ENCODE measurements at places on chromosomes 2 and 18.

DNA sequence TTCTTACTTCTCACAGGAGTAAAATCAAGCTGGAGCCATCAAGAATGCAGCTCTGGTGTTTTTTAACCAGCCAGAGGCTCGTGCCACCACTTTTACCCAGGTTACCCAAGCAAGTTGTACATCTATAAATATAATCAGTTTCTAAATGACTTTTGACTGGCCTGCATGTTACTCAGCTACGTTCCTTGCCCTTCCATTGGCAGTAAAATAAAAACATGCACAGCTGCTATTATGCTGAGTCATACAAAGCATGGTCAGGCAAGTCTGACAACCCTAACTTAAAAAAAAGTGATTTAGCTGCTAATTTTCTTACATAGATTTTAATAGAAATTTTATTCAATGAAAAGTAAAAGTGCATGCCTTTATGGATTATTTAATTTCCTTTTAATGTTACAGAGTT lies 111.7 kb upstream of the CSRNP3 start:
- DNase-seq = peak; percentile 35

DNA sequence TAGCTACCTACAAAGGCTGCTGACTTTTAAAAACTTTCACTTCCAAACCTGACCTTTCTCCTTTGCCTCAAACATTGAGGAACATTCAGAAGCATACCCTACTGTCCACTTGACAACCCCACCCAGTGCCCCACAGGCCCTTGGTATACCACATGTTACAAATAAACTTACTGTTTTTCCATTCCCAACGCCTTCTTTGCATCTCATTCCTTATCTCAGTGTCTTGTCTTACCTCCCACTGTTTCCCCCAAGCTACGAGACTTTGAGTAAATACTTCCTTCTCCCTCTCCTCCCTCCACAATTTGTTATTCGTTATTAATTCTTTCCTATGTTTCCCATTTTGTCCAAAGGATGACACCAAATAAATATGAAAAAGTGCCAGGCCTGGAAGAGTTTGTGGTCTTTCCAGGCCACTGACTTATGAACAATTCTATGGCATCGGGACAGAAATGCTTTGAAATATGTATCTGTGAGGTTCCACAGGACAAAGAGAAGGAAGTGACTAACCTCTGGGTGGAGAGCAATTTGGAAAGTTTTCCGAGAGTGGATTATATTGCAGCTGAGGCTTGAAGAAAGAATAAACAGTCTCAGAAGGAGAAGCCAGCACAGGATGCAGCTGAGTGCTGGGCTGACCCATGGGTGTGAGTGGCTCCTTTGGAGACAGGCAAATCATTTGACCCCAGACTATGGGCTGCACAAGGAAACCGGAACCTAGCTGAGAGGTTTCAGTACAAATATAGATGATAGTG lies 409.0 kb downstream of the LPIN1 start:
- DNase-seq = peak; percentile 52

DNA sequence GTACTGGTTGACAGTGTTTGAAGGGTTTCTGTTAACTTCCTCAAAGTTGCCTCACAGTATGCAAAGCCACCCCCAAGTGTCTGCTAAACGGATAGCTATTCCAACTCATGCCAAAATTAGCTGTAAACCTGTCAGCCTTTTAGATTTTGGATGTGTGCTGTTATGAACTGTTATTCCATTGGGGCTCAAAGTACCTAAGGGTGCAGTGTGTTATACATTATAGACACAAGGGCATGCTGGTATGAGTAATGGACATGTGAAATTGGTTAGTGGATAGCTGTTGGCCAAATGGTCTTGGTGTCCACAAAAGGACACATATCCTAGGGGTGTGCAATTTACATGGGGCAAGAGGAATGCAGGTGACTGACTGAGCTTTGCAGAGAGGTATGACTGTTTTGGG lies 33.7 kb upstream of the CCBE1 start:
- no peak for DNase-seq

- DNase-seq = no peak
These were observed 45.6 kb upstream of the ANKRD44 start for GRCh38 chr2:197356136-197356535.

DNA sequence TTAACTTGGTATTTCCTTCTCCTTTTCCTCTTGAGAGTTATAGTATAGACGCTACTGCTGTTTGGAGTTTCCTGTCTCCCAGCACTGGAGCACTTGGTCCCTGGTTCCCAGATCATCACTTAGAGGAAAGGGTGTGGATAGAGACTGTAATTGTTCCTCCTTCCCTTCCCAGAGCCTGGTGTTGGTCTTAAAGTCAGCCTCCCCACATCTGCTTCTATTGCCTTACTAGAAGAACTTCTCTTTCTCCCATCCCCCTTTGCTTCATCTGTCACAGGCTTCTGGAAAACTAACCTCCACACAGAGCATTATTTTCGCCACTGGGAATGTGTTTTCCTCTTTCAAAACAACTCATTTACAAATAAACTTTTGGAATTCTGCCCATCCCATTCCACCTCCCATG lies 131.0 kb downstream of the CCDC85A start:
- DNase-seq = no peak

DNA sequence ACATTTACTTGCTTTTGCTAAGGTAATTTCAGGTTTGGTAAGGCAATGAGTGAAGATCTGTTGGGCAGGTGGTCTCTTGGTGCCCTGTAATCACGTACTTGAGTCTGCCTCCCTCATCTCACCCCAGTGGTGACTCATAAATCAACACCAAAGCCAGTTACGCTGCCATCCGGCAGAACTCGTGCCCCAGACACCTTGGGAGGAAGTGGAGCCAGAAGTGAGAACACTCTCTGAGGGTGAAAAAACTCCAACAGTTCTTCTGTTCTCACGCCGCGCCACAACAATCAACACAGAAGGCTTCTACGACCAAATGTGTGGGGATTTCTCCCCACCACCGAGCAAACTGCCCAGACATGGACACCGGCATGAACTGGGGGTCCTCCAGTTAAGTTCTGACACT lies 206.2 kb downstream of the ARL4C start:
- DNase-seq = no peak

- DNase-seq = no peak
These were observed 107.1 kb downstream of the EML6 start for GRCh38 chr2:54830546-54830945.

DNA sequence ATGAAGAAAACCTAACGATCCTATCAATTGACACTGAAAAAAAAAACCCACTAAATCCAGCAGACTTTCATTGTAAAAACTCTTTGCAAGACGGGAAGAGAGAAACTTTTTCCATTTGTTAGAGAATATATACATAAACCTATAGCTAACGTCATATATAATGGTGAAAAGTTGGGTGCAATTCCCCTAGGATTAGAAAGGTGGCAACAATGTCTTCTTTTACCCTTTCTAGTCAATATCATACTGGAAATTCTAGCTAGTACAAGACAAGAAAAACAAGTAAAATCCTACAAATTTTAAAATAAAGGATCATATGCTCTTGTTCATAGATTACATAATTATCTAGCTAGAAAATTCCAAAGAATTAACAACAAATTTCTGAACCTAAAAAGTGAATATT lies 1596.5 kb upstream of the LRRTM1 start:
- no peak for DNase-seq

DNA sequence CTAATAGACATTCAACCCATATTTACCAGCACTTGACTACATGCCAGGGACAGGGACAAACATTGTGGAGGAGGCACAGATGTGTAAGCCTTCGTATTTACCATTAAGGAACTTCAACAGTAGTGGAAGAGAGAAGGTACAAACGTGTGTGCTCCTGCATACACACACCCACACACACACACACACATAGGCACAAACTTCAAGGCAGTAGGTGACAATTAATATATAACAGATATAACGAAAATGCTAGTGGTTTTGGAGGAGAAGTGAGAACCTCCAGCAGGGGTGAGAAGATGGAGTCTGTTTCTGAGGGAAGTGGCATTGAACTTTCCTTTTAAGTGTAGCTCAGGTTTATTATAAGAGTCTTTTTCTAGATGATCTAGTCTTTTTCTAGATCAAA lies 231.1 kb downstream of the SETBP1 start:
- DNase-seq = no peak

DNA sequence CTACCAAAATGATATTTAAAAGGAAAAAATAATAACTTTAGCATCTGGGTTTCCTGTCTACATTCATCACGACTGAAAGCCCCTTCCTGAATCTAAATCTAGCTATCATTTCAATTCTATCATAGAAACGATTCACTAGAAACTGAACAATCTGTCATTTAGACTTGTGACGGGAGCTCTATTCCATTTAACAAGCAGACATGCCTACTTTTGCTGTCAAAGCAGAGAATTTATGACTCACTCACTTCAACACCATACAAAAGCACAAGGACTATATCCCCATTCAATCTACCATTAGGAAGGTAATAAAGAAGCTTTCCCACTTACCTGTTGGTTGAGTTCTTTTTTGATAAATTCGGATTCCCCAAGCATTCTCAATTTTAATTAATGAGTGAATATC lies 1072.3 kb downstream of the LRP1B start:
- no peak for DNase-seq

- no peak for DNase-seq
These were observed 667 bp downstream of the TRIB2 start for GRCh38 chr2:12717191-12718014.

DNA sequence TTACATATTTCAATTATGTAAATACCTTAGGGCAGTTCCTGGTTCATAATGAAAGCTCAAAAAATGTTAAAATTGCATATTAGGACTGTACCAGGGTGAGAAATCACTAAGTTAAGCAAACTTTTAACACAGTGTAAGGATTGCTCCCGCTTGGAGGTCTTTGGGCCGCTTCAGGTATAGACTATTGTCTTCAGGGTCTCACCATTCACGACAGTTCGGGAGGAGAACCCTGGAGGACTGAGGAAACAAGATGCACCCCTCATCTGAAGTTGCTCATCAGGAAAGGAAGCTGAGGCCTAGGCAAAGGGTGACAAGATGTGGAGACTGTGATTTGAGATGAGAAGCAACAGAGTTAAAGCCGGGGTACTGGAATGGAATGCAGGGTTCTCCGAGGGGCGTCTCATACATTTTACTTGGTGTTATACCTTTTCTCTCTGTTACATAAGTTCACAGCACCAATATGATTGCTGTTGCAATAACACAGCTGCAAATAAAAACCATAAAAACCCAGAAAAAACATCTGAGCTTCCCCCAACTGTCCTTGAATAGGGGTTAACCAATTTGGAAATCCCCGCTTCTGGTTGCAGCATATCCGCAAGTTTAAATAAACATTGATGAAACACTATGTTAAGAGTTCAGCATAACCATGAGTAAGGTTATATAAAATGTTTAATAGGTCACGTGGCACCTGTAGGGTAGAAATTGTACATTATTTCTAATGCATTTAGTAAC lies 40.1 kb downstream of the FBXO48 start:
- no peak for DNase-seq

GRCh38 chr2:117557626-117558025 lies 256.9 kb upstream of the DDX18 start:
- DNase-seq = no peak

GRCh38 chr2:133892352-133892913 lies 324.2 kb upstream of the NCKAP5 start:
- DNase-seq = no peak

DNA sequence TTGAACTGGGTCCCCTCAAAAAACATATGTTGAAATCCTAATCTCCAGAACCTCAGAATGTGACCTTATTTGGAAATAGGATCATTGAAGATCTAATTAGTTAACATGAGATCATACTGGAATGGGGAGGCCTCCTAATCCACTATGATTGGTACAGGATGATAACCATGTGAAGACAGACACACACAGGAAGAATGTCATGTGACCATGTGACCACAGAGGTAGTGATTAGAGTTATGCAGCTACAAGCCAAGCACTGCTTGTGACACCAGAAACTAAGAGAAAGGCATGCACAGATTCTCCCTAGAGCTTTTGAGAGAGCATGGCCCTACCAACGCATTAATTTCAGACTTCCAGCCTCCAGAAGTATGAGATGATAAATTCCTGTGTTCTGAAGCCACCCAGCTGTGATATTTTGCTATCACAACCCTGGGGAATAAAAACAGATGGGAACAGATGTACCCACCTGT lies 47.0 kb upstream of the TGIF1 start:
- DNase-seq = peak; percentile 33

- no peak for DNase-seq
These were observed 161.4 kb downstream of the METTL4 start for GRCh38 chr18:2409906-2410305.

DNA sequence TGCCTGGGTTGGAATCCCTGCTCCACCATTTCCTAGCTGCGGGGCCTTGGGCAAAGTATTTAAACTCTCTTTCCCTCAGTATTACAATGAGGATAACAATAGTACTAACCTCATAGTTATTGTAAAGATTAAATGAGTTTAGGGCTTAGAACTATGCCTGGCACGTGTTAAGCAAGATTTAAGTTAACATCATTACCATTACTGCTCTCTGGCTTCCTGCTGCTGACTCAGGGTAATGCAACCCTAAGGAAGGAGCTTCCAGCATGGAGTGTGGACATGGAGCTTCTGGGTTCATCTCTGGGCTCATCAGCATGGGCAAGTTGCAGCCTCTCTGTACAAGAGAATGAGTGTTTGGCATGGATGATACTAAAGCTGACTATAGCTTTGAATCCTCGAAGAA lies 374.2 kb upstream of the MAP2 start:
- no peak for DNase-seq

- DNase-seq = no peak
These were observed 4.8 kb downstream of the TMEM200C start for GRCh38 chr18:5890331-5891183.

- DNase-seq = no peak
These were observed 66.5 kb upstream of the THUMPD2 start for GRCh38 chr2:39845460-39846146.

DNA sequence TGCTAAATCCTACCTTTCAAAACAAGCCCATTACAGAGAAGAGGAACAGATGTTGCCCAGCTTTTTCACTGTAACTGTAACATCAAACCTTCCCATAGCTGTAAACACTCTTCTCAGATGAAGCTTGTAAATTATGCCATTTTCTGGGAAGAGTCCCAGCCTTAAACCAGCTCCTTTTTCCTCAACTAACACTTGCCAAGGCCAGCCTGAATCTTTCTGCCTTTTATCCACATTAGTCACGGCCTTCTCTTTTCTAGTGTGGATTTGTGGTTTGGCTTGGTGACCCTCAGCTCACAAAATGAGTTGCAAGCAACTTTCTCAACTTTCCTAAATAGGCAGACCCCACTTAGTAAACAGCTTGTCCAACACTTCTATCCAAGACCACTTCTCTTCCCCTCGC lies 90.2 kb downstream of the CABLES1 start:
- peak; percentile 97 for DNase-seq

GRCh38 chr2:73284296-73285158 lies at the start of gene FBXO41:
TSS of gene FBXO41 (minus strand) at chr2:73284478. CDS start at chr2:73269630, 14,848 bp downstream.
- DNase-seq = no peak

DNA sequence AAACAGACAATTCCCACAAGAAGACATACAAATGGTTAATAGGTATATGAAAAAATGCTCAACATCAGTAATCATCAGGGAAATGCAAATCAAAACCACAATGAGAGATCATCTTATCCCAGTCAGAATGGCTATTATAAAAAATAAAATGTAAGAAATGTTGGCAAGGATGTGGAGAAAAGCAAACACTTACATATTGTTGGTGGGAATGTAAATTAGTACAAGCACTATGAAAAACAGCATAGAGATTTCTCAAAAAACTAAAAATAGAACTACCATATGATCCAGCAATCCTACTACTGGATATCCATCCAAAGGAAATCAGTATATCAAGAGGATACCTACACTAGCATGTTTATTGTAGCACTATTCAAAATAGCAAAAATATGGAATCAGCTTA lies 186.6 kb downstream of the NOL4 start:
- no peak for DNase-seq

Measured in fibroblast of skin of left quadriceps (primary cell).